ENCODE measurements at places on chromosomes 12 and 14. TPM values are rescaled to one million over a fixed set of nuclear protein-coding genes. Genes with fewer than 3 reads are reported as not detected.

DNA sequence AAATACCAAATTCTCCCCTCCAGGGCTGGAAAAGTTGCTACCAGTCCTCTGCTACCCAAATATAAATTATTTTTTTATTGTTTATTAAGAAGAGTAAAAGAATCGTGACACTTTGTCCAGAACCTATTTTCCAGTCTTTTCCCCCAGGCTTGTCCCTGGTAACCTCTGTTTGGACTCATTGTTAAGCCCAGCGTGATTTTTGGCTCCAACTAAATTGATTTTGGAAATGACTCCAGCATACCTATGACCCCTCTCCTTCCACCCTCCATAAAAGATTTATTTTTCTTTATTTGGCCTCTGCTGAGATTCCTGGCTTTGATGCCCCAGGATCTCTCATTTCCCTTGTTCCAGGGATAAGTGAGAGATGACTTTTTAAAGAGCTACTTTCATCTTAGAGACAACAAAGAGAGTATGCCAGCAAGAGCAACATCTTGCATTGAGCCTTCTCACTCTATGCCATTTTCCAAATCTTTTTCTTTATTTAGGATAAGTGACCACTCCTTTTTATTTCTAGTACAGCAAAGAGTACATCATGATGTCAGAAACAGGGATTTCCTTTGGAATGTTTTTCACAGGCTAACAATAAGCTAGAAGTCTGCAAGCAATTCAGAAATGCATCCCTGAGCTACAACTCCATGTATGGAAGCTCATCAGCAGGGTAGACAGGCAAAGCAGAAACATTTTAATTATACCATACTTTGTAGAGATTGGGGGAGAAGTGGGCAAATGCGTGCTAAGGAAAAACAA, 75.8 kb downstream of the DAD1 start:
- no peak for DNase-seq

DNA sequence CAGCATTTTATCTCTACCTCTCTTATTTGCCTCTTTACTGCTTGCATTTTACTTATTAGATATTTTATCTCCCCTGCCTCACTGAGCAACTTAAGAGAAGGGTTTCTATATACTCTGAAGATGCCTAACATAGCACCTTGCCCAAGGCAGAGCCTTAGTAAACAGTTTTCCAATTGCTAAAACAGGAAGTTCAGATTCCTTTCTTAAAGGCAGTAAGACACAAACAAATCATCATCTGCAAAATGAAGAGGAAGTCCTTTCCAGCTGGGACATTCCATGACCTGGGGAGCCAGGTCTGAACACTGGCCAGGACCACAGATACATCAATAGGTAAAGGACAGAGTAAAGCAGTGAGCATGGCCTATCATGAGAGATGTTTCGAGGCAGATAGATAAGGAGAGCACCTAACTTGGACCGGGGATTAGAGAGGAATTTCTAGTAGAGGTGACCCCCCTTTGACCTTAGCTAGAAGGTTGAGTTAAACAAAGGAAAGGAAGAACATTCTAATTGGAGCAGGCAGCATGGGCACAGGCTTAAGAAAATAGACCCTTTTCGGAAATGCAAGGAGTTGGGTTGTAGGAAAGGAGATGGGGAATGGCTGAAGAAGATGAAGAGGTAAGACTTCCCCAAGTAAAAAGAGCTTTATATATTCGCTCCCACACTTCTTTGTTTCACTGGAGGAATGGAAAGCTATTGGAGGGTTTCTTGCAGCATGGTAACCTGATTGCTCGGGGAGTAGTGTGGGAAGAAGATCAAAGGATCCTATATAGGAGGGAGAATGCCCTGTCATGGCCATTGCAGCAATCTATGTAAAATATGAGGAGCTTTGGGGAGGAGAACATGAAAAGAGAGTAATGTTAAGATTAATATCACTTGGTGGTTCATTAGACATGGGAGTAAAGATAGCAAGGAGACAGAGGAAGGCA, 94.8 kb downstream of the PHLDA1 start:
- no peak for DNase-seq

The CAPZA3 gene
- total RNA-seq: not detected

The ZC2HC1C gene
- total RNA-seq: 11.3 TPM

The SERPINA12 gene
- total RNA-seq: not detected
